ENCODE measurements at places on chromosomes 11 and 22. TPM values are rescaled to one million over a fixed set of nuclear protein-coding genes. Genes with fewer than 3 reads are reported as not detected.

GRCh38 chr22:41285441-41285819, 557 bp downstream of the RANGAP1 start:
- DNase-seq, result peak; percentile 94

DNA sequence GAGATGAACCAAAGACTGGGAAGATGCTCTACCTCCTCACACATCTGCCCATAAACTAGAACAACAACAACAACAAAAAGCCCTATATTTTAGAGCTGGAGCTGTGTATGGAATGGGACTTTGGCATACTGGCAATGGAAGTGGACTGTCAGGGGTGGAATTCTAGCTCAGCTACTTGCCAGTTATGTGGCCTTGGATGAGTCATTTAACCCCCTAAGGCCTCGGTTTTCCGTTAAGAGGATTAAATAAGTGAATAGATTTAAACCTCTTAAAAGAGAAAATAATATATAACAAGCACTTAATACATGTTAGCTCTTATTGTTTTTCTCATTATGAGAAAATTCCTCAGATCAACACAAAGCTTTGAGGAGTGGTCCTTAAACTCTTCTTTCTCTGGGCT, 195.0 kb downstream of the KIF18A start:
- DNase-seq, result no peak

DNA sequence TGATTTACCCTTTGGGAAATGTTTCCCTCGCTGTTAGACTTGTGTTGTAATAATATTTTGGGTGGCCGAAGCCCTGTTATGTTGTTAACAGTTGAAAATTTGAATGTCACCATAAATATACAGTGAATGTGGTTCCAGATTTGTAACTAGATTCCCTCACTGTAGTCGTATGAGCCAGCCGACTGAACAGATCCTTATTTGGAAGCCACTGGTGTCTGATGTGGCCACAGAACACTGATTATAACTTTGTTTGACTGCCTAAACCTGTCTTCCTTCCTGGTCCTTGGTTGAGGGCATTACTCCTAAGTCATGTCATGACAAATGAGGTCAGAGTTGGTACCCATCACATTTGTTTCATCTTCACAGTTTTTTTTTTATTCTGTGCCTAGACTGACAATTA, 45.4 kb downstream of the YAP1 start:
- no peak for DNase-seq

- no peak for DNase-seq
Measured at GRCh38 chr22:43479962-43480361, 68.1 kb downstream of the MPPED1 start.

- no peak for DNase-seq
Measured at GRCh38 chr11:86117712-86118063, 48.8 kb upstream of the PICALM start.

DNA sequence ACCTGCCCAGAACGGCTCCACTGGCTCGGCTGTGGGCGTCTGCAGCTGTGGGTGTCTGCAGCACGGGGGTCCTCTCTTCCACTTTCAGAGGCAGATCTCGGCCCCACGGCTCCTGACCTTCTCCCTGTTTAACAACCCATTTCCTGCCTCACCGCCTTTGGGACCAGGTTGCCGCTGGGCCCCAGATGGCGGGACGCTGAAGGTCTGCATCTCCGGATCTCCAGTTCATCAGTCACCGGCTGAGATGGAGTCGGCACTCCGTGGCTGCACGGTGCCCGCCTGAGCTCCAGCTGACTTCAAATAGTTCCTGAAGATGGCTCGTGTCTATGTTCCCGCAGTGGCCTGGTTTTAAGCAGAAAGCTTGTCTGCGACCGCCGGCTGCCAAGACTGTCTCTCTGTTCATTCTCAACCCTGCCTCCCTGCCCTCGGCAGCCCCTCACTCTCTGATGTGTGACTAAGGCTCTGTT, 475.9 kb downstream of the BRD1 start:
- DNase-seq, result no peak

- peak; percentile 91 for DNase-seq
Measured at GRCh38 chr22:46614025-46614931, 5.9 kb upstream of the GRAMD4 start.

DNA sequence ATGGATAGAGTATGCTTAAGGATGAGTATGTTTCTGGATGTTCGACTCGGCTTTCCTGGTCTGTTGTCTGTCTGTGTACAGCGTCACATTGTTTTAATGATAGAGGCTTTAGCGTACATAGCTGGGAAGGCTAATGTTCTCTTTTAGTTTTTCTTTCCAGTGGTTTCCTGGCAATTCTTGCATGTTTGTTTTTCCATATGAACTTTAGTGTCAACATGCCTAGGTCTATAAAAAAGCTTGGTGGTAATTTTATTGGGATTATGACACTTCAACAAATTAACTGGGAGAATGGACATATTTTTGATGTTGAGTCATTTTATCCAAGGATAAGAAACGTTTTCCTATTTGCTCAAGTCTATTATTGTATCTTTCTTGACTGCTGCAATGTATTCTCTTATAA, 17.6 kb downstream of the F2 start:
- DNase-seq, result no peak

GRCh38 chr11:42772886-42773285, 538.9 kb upstream of the API5 start:
- DNase-seq, result no peak

- no peak for DNase-seq
Measured at GRCh38 chr11:25958045-25958444, 373.9 kb upstream of the ANO3 start.

DNA sequence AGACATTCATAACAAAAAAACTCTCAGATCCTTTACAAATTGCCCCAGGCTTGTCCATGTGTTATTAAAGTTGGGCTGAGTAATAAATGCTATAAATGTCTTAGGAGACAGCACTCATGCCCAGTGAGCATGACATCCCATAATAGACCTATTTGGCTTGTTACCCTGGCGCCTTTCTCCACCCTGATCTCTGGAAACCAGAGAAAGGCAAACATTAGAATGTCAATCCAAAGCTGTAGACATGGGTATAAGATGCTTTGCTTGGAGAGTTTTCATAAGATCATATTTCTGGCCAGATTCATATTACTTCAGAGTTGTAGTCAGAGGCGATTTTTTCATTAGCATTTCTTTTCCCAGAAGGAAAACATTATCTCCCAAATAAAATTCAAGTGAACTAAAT, 161.3 kb upstream of the UBASH3B start:
- DNase-seq, result no peak

DNA sequence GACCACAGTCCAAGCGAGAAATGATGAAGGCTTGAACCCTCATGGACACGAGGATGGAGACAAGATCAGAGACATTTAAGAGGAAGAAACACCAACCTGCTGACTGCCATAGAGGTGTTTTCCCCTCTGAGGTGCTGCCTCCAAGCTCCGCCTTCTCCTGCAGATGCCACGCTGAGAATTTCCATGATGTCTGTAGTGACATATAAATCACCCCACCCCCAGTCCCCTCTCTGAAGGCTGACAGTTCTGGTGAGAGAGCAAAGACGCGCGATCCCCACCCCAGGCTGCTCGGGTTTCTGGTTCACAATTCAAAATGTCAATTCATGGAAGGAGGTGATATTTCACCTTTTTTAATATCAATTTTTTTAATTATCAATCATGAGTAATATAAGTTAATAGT, 28.2 kb downstream of the LRRC32 start:
- DNase-seq, result no peak

DNA sequence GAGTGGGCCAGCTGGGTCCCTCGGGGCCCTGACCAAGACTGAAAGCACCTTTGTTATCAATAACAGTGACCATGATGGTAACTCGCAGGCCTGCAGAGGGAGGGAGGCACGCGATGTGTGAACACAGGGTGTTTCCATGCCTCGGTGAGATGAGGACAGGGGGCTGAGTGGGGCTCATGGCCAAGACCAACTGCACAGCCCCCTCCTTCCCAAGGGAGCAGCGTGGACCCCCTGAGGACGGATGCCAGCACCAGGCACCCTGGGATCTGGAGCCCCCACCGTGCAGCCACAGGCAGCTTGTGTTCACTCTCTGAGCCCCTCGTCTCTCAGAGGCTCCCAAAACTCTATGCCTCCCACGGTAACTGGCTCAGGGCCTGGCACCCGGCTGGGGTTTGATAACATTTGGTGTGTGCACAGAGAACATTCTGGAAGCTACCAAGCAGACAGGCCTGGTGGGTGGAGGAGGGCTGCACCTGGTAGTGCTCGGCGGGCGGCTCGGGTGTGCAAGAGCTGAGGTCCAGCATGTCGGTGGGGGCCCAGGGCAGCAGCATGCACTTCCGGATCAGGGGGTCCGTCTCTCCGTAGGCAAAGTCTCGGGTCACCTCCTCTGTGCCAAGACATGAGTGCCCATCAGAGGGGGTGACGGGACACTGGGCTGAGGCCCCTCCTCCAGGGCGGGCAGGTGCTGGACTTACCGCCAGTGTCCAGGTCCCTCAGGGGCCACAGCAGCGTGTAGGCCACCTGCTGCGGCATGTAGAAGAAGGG, 7.6 kb downstream of the TTLL12 start:
- no peak for DNase-seq

- no peak for DNase-seq
Measured at GRCh38 chr11:46456269-46457001, 64.9 kb upstream of the CHRM4 start.

DNA sequence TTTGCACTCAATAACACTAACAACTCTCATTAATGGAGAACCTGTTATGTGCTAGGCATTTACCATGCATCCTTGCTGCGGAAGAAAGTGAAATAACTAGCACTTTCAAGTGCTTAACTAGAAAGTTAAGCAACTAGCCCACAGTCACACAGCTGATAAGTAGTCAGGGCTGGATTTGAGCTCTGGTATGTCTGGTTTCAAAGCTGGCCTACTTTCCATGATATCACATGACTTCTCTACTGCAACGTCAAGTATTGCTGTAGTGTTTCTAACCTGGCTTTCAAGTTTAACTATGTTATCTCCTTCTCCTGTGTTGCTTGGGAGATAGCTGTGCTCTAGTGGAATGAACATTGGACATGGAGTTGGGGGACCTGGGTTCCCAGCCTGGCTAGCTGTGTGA, 12.1 kb downstream of the SLC15A3 start:
- DNase-seq, result no peak

DNA sequence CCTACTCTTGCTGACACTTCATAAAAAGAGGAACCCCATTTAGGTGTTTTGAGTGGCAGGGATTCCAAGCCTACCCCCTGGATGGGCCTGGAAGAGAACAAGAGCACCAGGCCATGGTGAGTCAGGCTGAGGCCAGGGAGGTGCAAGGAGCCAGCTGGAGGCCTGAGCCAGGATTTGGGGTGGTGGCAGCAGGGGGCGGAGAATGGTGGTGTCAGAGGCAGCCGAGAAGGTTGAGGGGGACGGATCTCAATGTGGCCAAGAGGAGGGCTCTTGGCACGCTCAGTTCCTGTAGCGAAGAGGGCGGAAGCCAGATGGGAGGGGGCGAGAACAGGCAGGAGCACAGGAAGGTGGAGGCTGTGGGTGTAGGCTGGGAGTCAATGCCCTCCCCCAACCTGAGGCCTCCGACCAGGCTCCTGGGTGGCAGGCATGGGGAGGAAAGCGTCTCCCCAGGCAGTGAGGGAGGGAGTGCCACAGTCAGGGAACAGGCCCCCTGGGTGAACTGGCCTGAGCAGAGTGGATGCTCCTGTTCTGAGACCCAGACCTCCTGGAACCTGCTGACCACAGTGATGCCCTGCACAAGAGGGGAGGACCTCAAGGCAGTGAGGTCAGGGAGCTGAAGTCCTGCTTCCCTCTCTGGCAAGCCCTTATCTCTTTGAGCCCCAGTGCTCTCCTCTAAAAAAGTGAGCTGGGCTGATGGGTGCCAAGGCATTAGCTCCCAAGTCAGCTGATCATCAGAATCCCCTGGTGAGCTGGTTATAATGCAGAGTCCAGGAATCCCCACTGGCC, 13.9 kb downstream of the RTN4RL2 start:
- no peak for DNase-seq

- DNase-seq, result no peak
Measured at GRCh38 chr11:103370076-103370475, 260.9 kb downstream of the DYNC2H1 start.

- no peak for DNase-seq
Measured at GRCh38 chr11:95230810-95231126, 234 bp downstream of the SESN3 start.

GRCh38 chr11:128725630-128726319, 31.9 kb downstream of the FLI1 start:
- DNase-seq, result peak; percentile 81

DNA sequence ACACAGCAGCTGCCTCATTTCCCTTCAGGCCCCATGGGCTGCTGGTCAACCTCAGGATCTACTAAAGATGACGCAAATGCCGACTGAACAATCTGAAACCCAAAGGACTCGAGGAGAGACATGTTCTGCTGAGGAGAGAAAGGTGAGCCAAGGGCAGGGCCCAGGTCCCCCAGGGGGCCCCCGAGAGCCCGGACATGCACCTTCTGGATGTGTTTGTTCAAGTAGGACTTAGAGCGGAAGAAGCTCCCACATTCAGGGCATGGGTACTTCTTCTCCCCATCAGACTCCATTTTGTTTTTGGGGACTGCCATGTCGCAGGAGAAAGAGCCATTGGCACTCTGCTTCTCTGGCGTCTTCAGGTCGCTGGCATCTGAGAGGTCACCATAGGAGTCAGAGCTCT, 19.3 kb downstream of the PATZ1 start:
- DNase-seq, result no peak

DNA sequence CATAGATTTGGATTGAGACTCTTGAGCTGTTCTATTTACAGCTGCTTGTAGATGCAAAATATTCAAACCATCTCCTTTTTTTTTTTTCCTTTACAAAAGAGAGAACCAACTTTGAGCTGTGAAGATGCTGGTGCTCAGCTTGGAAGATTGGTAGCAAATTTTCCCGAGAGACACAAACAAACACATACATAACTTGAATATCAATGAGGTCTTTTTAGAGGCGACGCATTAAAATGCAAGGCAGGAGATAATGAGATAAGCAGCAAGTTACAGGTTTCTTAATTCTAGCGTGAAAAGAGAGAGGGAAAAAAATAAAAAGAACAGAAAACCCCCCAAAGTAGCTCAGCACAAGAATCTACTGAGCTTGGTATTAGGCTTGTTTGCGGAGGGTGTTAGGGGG, 247.0 kb upstream of the SORL1-AS1 start:
- DNase-seq, result no peak

DNA sequence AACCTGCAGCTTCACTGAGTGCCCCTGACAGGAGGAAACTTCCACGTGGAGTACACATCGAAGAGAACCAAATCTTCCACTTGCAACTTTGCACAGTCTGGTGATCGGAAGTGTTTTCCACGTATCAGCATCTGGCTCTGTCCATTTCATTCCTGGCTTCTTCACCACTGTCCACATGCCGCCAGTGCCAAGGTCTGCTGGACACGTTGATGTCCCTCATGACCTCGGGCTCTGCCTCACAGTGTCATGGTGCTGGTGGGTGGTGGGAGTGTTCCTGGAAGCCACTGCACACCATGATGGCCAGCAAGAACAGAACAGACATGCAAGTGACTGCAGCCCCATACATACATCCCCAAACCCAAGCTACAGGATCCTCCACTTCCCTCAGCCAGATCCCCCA, 48.4 kb downstream of the WNT11 start:
- no peak for DNase-seq

GRCh38 chr22:27452245-27452644, 349.3 kb downstream of the MN1 start:
- no peak for DNase-seq

Gene NAA40
- total RNA-seq, result 21.0 TPM

Gene LARGE2
- total RNA-seq, result 4.5 TPM

Gene MS4A15
- not detected for total RNA-seq

Gene OR51B4
- total RNA-seq, result not detected

Gene KRTAP5-11
- total RNA-seq, result not detected

Gene MS4A6A
- 151 TPM for total RNA-seq

Gene GPHA2
- not detected for total RNA-seq

Gene LUZP2
- total RNA-seq, result not detected

Gene OR8G1
- not detected for total RNA-seq

Gene OR8G5
- total RNA-seq, result not detected

Gene TEX12
- total RNA-seq, result not detected

Gene SNX32
- total RNA-seq, result 2.0 TPM

Gene ZNRD2
- 29.1 TPM for total RNA-seq

Gene TMEM121B
- 0.13 TPM for total RNA-seq

All from naive thymus-derived CD4-positive, alpha-beta T cell (primary cell).